GM18507 (cell line): ENCODE measurements at places on chromosomes 7 and 10.
A peak's percentile ranks its signal among the peaks of the same experiment; 100 is the strongest.

- no peak for DNase-seq
These were observed 229.2 kb downstream of the WDR11 start for GRCh38 chr10:121080281-121080891.

DNA sequence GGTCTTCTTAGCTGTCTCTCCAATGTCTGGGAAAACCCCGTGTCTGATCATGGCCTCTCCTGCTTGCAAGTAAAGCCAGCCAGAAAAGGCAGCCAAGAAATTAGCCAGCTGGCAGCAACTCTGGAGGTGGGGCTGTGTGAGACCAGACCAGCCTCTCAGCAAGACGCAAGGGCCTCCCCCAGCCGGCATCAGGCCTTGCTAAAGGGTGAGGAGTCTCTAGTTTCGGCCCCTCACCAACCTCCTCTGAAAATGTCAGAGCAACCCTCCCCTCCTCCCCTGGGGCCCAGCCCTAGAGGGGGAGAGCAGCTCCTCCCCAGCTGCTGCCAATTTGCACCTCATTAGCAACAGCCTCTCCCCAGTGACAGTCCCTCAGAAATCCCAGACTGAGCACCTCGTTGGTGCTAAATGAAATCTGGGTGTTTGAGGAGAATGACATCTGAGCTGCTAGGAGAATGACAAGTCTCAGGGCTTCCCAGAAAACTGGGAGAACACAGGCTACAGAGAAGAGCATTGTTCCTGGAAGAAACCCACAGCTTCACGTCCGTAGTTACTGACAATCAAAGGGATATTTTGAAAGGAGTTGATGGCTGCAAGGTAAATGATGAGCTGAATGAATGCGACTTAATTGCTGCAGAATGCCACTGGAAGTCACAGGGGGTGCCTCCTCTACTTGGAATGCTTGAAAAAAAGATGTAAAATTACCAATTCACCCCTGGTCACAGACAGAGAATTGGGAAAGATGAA lies 25.9 kb downstream of the DGKI start:
- DNase-seq = no peak

DNA sequence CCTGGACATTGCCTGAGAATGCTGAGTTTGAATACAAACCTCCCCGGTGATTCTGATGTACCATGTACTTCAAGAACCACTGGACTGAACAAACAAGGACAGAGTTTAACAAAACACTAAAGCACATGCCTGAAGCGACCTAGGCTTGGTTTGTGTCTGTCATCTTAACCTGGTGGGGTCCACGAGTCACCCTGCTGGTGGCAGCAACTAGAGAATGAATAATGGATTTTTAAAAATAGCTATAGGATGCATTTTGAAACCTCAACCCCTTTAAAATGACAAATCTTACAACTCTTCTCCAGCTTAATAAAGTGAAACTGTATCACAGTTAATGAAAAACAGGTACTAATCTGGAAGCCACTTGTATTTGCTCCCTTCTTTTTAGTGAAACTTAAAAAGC lies 25.2 kb downstream of the CDHR3 start:
- DNase-seq = no peak

GRCh38 chr7:157488281-157488680 lies 151.5 kb downstream of the DNAJB6 start:
- no peak for DNase-seq

GRCh38 chr7:134855442-134855841 lies 76.0 kb downstream of the CALD1 start:
- DNase-seq = no peak

DNA sequence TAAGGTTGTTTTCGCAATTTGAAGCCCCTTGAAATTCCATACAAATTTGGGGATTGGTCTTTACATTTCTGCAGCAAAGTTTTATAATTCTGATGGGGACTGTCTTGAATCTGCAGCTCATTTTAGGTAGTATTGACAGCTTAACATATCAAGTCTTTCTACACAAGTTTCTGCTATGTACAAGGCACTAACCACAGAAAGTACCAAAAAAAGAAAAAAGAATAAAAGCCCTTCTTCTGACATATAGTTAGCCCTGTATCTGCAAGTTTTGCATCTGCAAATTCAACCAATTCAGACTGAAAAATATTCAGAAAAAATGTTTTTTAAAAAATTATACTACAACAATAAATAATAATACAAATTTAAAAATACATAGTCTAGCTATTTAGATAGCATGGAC lies 15.3 kb downstream of the POT1 start:
- DNase-seq = no peak

GRCh38 chr7:91553410-91553895 lies 289.2 kb downstream of the FZD1 start:
- DNase-seq = no peak

DNA sequence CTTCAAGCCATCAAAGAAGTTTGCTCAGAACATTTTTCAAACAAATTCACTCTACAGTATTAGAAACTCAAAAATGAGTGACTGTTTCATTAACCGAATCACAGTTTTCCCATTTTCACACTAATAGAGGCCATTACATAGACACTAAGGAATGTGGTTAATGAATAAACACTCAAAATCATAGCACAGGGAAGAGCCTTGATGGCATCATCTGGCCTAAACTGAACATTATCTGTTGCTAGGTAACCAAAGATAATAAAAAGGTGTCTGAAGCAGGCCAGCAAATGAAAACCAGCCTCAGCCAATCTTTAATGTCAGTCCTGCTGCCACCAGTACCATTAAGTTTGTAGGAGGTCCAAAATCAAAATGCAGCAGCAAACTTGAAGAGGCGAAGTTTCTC lies 492.4 kb upstream of the STEAP1 start:
- DNase-seq = no peak

DNA sequence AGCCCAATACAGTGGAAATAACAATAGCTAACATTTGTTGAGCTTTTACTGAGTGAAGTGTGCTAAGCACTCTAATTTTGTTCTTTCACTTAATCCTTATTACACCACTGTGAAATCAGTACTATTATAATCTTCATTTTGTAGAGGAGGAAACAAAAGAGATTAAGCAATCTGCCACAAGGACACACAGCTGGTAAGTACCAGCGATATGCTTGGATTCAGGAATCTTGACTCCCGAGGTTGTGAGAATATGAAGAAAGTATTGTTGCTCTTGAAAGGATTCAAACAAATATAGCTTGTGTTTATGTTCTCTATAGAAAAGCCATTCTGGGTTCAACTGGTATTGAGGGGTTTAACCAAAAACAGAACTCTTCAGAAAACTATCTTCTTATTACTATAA lies 93.7 kb upstream of the HECTD2 start:
- DNase-seq = no peak

- DNase-seq = peak; percentile 2
These were observed 213.7 kb downstream of the ELMO1 start for GRCh38 chr7:37234928-37235327.

DNA sequence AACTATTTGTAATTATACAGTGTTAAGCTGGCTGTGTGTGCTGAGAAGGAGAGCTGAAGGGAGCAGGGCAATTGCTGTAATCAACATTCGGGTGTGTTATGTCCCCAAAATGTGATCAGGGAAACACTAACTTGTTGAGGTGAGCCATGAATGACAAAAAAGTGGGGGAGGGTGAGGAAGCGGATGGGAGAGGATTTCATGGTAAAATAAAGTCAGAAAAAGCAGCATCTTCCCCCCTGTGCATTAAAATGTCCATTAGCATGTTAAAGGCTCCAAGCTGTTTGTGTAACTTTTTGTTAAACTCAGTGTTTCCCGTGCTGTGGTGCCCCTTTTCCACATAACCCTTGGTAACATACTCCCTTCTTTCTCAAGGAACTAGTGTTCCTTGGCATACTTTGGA lies 84.9 kb downstream of the ARID5B start:
- no peak for DNase-seq

DNA sequence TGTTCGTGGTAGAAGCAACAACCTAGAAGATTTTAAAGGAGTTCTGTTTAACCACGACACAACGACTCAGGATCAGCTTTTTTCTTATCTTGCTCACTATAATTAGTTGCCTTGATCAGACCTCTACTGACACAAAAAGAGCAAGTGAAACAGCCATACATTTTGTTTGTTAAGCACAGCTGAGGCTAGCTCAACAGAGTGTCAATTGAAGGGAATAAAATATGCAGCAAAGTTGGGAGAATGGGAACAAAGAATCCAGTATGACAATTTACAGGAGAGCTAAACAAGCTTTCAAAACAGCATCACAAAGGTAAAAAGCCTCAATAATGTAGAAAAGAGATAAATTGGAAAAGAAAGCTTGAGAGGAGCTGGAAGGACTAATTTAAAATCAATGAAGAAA lies 40.5 kb upstream of the HERPUD2 start:
- DNase-seq = no peak

DNA sequence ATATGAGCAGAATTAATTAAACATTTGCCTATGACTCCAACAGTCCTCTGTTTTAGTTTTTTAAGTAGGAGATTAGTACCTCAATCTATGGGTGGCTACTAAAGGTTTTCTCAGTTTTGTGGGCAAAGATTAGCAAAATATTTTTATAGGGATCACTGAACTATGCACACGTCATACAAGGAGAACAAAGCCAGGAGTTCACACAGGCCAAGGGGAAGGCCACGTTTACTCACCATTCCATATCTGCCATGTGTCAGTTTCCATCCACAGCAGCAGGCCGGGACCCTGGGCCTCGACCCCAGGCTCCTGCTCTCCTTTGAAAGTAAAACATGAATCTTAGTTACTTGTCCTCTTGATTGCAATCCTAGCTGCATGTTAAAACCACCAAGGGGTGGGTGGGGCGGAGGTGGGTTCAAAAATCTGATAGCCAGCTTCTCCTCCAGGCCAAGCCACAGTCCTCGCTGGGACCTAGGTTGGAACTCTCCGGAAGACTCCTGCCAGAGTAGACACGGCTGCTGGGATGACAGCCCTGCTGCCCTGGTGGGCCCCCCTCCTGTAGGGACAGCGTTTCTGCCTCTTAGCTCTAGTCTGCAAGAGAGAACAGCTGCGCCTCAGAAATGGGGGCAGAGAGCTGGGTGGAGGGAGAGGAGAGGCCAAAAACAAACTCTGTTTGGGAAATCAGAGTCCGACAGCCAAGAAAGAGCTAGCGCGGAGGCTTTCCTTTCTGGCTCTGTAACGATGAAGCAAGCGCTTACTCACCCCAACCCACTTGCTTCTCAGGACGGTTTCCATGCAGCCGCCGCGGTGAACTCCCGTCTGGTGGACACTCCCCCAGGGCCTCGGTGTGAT lies 35.6 kb downstream of the PITRM1 start:
- no peak for DNase-seq

GRCh38 chr7:5423306-5423975 lies at the start of gene TNRC18:
Gene TNRC18, minus strand, starts transcription at chr7:5423834. Its CDS starts 2,588 bp downstream, at chr7:5421246.
- DNase-seq = no peak

DNA sequence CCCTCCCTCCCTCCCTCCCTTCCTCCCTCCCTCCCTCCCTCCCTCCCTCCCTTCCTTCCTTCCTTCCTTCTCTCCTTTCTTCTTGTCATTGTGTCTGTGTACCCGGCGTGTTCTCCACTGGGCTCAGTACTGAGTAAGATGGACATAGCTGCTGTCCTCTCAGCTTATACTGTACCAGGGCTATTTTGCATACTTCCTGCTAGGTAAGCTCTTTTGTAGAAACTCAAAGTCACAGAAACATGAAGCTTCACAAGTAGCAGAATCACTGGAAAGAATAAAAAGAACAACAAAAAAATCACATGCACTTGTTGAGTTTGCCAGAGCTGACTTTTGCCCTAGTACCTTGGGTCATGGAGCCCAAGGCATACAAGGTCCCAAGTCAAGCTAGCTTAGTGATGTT lies 125.7 kb downstream of the PLPP4 start:
- DNase-seq = no peak

DNA sequence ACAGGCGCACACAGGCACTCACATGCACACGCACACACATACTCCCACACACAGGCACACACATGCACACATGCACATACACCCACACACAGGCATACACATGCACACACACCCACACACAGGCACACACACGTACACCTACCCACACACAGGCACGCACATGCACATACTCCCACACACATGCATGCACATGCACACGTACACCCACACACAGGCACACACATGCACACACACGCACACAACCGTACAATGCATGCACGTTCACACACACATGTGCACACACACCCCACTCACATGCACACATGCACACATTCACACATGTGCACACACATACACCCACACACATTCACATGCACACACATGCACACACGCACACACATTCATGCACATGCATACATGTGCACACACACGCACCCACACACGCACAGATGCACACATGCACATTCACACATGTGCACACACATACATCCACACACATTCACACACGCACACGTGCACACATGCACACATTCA lies 59.3 kb downstream of the MKI67 start:
- no peak for DNase-seq
